ENCODE measurements at places on chromosomes 2 and 18. TPM values are rescaled to one million over a fixed set of nuclear protein-coding genes. Genes with fewer than 3 reads are reported as not detected.

GRCh38 chr18:14075196-14075595 lies 57.0 kb downstream of the ZNF519 start:
- no peak for DNase-seq

DNA sequence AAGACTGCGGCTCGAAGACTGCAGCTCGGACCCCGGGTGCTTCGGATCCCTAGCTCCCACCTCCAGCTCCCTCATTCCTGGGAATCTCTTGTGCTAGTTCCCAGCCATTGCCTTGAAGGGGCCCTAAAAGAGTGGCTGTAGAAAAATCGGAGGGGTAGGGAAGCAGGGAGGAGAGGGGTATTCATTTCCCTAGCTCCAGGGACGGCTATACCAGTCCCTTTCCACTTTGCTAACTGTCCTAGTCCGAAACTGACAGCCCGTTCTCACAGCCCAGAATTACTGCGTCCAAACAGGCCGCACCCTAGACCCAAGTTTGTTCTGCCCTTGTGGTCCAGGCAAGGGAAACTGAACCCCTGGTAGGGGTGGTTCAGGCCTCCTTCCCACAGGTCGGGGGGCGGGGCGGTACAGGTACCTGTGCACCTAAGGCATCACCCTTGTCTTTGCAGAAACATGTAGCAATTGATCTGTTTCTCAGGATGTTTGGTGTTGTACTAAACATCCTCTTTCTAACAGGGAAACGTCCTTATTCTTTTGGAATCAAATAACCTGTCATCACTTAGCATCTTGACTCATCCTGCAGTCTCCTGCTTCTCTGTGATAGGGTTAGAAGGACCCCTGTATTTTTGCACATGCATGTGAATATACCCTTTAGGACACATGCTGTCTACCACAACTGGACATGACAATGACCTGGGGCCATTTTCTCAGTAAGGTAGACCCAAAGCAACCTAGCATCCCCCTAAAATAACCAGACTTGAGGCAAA lies 4.0 kb downstream of the EMX1 start:
- DNase-seq = peak; percentile 18

- DNase-seq = no peak
Measured at GRCh38 chr2:142745691-142746090, 131.8 kb upstream of the KYNU start.

DNA sequence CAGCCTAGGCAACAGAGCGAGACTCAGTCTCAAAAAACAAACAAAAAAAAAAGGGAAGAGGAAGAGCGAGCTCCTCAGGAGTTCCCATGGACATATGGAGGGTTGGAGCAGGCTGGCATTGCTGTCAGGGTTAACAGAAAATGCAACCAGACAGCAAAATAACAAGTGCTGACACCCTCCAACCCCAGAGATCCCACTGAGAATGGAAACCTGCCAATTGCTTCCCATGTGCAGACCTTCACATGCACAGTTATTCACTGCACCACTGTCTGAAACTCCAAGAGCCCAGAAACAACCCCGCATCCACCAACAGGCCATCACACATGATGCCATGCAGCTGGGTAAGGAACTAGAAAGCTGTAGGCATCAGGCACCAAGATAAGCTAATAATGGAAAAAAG lies 43.5 kb downstream of the TFCP2L1 start:
- DNase-seq = no peak

DNA sequence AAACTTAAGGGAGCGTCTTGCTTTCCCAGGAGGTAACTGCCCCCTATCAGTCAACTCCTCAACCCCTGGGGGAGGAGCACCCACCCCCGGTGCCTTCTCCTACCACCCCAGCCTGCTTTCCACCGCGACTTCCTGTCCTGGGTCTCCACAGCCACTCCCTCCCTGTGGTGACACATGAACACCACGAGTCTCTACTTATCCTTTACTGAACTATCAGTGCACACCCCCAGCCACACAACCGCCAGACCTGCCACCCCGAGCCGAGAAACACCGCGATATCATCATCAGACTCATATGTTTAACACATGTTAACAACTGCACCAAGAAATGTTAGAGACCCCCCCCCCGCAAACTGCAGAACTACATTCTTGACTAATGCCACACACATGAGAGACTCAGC lies 43.3 kb downstream of the LONRF2 start:
- no peak for DNase-seq

CDH2 gene
- polyA plus RNA-seq = 186 TPM

TBR1 gene
- under 0.01 TPM for polyA plus RNA-seq

PTPRN gene
- polyA plus RNA-seq = 9.5 TPM

All from SK-N-SH (cell line).